Left lobe of liver (tissue), 2 donors: ENCODE measurements at places on chromosomes 7 and 10. TPM values are rescaled to one million over a fixed set of nuclear protein-coding genes. Genes with fewer than 3 reads are reported as not detected.
A peak's percentile ranks its signal among the peaks of the same experiment; 100 is the strongest.

The FKBP6 gene
- total RNA-seq, result not detected

DNA sequence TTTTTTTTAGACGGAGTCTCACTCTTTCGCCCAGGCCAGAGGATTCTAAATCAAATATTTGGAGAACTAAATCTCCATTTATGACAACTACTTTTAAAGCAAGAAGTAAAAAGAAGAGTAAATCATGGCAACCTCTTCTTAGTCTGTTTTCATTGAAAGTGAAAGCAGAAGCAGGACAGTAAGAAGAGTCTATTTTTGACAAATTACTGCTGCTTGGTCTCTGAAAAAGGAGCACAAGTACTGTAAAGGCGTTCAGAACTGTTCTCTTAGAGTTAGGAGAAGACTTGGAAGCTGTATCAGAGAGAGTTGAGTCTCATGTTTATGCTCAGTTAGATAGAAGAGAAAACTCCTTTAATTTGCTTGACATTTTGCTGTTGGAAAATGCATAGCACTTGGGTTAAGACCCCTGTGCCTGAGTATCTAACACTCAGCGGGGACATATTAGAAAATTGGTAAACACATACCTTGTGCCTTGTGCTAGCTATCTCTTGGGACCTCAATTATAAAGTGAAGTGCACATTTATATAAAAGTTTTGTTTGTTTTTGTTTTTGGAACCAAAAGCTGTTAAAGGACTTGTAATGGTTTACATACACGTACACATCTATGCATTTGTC lies 433.0 kb downstream of the ANKRD7 start:
- no peak for DNase-seq

- no peak for DNase-seq
Measured at GRCh38 chr10:31036209-31036608, 4.5 kb upstream of the ZNF438 start.

The CALML5 gene
- total RNA-seq, result not detected

DNA sequence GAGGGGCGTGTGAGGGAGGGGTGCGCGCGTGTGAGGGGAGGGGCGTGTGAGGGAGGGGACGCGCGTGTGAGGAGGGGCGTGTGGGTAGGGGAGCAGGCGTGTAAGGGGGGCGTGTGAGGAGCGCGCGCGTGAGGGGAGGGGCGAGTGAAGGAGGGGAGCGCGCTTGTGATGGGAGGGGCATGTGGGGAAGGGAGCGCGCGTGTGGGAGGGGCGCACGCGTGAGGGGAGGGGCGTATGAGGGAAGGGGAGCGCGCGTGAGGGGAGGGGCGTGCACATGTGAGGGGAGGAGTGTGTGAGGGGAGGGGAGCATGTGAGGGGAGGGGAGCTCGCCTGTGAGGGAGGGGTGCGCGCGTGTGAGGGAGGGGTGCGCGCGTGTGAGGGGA lies 19.1 kb downstream of the MXI1 start:
- DNase-seq, result peak; percentile 90

The AIFM2 gene
- 14.5 TPM for total RNA-seq

- no peak for DNase-seq
Measured at GRCh38 chr10:48296576-48297098, 9.8 kb upstream of the MAPK8 start.

The CTAGE4 gene
- total RNA-seq, result 1.4 TPM

DNA sequence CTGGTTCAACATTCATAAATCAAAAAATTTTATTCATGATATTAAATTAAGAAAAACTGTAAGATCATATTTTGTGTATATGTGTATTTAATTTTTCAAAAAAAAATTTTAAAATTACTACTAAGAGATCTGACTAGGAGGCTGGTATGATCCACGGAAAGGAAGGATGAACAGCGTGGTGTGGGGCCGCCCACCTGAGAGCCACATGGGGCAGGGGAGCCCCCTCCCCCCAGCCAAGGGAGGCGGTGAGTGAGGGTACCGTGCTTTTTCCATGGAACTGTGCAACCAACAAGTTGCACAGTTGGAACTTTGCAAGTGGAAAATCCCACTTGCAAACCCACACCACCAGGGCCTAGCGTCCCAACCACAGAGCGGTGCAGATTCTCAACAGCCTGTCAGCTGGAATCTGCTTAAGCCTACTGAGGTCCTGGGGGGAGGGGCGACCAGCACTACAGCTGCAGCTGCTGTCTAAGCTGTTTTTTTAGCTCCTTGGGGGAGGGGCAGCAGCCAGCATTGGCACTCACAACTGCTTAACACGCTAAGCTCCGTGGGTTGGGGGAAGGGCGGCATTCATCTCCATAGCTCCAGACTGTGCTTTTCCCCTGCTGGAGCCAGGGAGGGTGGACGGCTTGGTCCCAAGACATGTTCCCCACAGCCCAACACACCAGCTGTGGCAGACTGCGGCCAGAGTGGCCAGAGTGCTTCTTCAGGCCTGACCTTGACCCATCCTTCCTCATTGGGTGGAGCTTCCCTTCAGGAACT lies 94.2 kb upstream of the IGFBP3 start:
- DNase-seq, result peak; percentile 51

The CAMK2B gene
- 5.0 TPM for total RNA-seq

The RHOBTB1 gene
- 3.6 TPM for total RNA-seq

The SKAP2 gene
- total RNA-seq, result 5.2 TPM

The SORBS1 gene
- total RNA-seq, result 57.9 TPM

DNA sequence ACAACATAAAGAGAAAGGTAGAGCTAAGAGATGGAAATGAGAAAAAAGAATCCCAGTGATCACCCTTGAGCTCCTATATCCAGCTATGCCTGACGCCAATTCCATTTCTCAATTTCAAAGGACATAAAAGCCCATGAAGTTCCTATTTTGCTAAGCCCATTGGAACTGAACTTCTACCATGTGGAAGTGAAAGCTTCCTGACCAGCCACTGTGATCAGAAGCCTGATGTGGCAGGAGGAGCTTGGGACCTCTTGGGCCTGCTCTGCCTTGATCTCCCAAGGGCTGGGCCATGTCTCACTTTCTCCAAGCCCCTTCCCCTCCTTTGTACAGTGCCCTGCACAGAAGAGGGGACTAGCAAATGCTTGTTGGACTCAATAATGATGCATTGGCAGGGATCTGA lies 52.7 kb downstream of the PRLHR start:
- DNase-seq, result no peak

The HTR5A gene
- not detected for total RNA-seq

GRCh38 chr10:89030791-89031190 lies 40.2 kb downstream of the FAS start:
- DNase-seq, result no peak

DNA sequence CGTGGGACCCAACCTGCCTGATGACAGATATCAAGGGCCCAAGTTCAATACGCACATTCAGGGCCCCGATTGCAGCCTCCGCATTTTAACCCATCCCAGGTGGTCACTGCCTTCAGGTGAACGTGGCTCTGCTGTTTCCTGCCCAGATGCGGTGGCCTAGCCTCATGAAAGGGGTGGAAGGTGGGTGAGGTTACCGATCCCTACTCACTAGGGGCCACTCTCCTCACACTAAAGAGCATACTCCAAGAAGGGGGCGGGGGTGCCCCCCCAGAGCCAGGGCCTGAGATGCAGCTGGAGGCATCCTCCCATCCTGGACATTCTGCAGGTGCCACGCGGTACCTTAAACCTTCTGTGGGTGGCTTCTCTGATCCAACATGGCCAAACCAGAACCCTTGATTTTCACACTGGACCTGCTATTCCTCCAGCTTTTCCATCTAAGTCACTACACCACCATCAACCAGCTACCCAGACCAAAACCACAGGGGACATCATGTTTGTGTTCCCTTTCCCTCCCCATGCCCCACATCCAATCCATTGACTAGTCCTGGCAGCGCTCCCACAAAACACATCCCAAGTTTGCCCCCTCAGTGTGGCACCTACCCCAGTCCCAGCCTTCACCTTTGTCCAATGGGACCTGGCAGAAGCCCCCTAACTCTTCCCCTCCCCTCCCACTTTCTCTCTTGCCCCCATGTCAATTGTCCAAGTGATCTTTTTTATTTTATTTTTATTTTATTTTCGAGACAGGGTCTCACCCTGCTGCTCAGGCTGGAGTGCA lies 30.0 kb downstream of the PRLHR start:
- DNase-seq, result no peak

DNA sequence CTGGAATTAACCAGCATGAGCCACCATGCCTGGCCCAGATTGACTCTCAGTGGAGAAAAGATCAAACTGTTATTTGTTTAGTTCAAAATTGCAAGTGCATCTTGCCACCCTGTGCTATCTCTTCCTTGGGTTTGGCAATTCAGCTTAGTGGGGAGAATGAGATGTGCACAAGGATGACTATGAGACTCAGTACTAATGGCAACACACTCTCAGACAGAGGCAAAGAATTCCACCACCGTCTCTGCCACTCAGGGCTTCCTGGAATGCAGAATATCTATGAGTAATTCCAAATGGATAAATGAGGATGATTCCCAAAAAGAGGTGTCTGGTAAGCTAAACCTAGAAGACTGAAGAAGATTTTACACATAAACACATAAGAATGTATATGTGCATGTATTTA lies 525.8 kb downstream of the NRG3 start:
- DNase-seq, result no peak

The DNAJC12 gene
- 14.3 TPM for total RNA-seq

The NUTM2B gene
- total RNA-seq, result 0.40 TPM

DNA sequence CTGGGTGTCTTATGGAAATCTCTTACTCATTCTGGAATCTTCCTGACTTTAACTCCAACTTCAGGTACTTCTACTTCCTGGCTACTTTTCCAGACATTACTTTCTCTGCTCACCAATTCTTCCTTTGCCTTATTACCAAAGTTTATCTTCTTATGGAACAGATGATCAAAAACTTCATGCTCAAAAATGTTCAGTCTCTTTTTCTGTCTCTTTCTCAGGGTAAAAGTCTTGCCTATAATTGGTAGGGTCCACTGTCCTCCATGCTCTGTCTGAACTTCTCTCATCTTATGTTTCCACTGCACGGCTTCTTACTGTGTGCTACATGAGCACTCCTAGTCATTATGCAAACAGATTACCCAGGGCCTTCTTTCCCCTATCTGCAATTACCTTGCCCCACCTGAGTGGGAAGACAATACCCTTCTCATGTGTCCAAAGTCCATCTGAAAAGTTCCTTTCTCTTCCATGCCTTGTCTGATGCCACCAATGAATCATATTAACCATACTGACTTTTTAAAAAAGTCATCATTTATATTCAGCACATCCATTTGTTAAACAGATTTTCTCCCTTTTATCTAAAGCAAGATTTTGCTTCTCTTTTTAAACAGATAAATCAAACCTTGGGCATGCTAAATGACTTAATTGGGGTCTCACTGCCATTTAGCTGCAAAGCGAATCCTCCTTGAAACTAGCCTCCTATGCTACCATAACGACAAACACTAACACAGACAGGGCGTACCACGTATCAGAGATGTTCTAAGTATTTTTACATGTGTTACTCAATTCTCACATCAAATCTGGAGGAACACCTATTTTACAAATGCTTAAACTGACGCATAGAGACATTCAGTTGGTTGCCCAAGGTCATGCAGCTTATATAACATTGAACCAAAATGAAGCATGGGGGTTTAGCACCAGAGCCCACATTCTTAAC lies 48.8 kb downstream of the SEMA3C start:
- no peak for DNase-seq
